ENCODE measurements at places on chromosomes 3 and 15.

DNA sequence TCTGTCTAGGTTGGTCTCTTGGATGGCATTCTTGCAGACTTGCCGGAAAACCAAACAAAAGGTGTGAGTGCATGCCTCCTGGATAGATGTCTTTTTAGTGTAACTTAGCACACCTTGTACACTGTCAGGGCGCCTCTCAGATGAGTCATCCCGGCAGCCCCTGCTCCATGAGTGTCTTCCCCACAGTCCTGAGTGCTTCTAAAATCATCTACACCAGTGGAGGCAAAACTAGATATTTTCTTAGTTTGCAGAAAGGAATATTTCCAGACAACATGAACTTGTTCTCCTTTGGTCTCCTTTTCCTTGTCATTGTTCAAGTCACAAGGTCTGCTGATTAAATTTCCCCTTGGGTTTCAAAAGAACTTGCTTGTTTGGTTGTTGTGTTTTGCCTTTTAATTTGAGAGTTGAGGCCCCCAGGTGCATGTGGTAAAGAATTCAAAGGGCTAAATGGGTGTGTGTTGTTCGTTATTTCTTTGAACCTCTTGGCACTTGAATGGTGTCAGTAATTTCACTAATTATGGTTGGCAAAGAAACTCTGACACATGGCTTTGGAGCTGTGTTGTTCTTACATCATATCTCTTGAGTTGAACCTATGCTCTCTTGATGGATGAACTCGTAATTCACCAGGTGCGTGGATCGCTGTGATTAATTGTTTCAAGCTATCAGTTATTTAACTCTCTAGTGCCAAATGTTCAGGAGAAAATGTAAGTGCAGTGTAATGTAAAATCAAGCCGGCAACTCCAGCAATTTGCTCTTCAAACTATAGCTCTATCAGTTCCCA, 98.2 kb downstream of the IGF1R start:
- DNase-seq, result no peak

- no peak for DNase-seq
These were observed 88.8 kb upstream of the CTDSPL start for GRCh38 chr3:37772773-37773354.

GRCh38 chr15:34124651-34125050, 22.8 kb downstream of the PGBD4 start:
- no peak for DNase-seq

- DNase-seq, result no peak
These were observed 252.3 kb upstream of the CHRM5 start for GRCh38 chr15:33716025-33716424.

DNA sequence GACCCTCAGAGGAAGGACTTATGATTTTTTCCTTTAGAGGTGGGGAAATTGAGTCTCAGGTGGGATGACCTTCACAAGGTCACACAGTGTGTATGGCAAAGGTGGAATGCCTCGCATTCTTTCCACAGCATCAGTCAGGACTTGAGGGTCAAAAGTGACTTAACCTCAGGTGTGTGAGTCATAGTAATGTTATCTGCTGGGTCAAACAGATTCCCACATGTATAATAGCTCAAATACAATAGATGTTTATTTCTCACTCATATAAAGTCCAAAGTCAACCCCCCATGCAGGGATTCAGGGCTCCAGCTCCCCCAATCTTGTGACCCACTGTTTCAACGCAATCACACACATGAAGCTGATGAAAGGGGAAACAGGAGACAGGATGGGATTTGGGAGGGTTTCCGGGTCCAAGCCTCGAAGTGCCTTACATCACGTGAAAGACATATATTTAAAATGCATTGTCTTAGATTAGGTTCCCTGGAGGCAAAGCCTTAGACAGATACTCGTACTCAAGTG, 34.0 kb upstream of the CCDC174 start:
- DNase-seq, result no peak

DNA sequence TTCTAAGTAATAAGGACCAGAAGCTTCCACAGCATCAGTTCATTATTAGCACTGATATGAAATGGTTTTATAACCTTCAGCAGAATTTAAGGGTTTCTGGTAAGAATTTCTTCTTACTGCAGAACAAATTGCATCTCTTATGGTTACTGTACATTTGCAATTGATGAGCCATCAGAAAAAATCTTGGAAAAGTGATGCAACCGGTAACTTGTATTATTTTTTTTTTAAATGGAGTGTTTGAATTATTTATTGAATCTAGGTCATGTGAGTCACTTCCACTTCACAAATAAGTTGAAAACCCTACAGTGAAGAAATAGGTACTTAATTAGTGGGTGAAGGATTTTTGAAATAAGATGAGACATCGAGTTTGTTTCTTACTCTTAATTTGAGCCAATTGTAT, 786.0 kb downstream of the TUSC7 start:
- no peak for DNase-seq

GRCh38 chr3:188255190-188255589, 101.2 kb downstream of the LPP start:
- DNase-seq, result no peak

- DNase-seq, result no peak
These were observed 30.2 kb downstream of the TKT start for GRCh38 chr3:53225651-53226050.

GRCh38 chr3:66297260-66297873, 76.6 kb downstream of the SLC25A26 start:
- DNase-seq, result no peak

GRCh38 chr3:7667774-7668173, 806.9 kb downstream of the GRM7 start:
- no peak for DNase-seq

GRCh38 chr3:143222505-143222904, 102.9 kb downstream of the CHST2 start:
- no peak for DNase-seq

DNA sequence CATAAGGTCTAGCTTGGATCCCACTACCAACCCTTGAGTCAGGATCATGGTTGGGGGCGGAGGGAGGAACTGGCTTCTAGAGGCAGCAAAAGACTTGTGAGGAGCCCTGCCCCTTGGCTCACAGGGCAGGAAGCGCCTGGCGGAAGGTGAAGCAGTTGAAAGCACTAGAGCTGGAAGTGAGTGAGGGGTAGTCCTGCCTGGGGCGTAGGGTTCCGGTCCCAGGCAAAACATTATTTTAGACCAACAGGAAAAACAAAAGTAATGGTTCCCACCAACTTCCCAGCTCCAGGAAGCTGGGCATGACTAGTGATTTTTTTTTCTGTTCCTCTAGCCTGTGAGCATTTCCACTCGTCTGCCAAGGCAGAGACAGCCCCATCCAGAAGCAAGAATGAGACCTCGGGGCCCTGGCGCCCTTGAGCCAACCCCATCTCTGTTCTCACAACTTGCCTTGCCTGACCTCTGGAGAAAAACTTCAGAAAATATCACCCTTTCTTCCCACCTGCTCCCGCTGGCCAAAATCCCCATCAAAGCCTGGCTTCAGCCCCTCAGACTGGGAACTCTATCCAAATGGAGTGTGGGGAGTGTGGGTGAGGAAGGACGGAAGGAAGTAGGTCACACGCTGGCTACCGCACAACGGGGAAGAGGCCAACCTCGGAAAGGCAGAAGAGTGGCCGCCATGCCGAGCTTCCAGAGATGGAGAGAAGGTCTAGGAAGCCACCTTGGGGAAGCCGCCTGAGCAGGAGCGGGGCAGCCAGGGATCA, 57.5 kb downstream of the RBPMS2 start:
- DNase-seq, result no peak

GRCh38 chr15:35080226-35080625, 4.9 kb downstream of the NANOGP8 start:
- no peak for DNase-seq

DNA sequence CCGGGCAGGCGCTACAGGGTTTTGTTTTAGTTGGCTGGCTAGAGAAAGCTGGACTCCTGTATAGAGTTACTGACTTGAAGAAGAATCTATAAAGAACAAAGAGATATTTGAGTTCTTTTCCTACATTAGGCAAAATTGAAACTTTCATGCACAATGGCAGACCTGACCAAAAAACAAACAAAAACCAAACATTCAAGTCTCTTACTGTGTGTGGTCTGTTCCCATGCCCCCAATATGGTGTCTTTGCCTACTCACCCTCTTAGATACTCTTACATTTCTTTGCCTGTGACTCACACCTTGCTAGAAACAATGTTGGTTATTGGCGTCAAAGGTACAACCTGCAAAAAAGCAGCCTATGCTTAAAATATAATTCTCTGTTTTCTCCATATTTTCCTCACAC, 109.5 kb upstream of the TMC3 start:
- no peak for DNase-seq

DNA sequence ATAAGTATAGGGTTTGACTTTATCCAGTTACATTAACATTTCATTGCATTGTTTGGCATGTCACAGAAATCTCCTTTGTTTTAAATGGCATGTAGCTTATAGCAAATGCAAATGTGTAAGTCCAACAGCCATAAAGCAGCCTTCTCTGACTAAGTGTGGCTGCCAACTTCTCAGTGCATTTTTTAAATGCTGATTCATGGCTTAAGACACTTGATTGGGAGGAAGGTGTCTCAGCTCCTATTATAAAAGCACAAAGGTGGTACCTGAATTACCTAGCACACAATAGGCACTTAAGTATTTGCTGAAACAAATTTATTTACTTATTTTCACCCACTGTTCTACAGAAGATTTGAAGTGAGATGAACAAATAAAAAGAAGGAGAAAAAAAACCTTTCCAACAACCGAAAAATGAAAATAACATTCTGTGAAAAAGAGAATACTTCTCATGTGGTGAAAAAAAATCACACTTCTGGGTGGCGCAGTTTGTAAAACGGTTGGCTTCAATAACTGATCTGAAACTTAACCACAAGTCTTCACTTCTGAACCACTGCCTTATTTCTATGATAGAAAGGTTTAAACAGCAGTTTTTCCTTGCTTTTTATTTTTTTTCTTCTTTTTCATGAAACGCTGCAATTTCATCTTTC, 105.5 kb upstream of the ICE2 start:
- DNase-seq, result no peak

- no peak for DNase-seq
These were observed 134.6 kb downstream of the PEAK1 start for GRCh38 chr15:77285057-77285997.

- DNase-seq, result no peak
These were observed 11.2 kb downstream of the SEC13 start for GRCh38 chr3:10309736-10310135.

DNA sequence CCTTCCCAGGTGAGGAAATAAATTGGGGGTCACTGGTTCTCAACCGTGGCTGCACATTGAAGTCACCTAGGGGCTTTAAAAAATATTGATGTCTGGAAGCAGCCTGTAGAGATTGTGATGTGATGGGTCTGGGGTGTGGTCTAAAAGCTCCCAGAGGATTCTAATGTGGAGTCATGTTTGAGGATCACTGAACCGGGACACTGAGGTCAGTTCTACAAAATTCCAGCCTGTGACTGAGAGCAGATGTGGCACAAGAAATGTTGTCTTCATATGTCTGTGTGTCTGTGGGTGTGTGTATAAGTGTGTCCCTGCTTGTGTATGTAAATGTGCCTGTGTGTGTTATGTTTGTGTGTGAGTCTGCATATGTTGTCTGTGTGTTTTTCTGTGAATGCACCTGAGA, 79.9 kb downstream of the TLE3 start:
- no peak for DNase-seq

- DNase-seq, result no peak
These were observed 34.3 kb downstream of the GOLIM4 start for GRCh38 chr3:168061332-168061996.

- no peak for DNase-seq
These were observed 223.7 kb downstream of the MAGI1 start for GRCh38 chr3:65814845-65815578.

GRCh38 chr3:127450331-127450730, 140.2 kb downstream of the TPRA1 start:
- no peak for DNase-seq

GRCh38 chr15:77643764-77644163, 11.1 kb upstream of the LINGO1 start:
- no peak for DNase-seq

GRCh38 chr15:50977162-50977561, 68.7 kb downstream of the AP4E1 start:
- no peak for DNase-seq

DNA sequence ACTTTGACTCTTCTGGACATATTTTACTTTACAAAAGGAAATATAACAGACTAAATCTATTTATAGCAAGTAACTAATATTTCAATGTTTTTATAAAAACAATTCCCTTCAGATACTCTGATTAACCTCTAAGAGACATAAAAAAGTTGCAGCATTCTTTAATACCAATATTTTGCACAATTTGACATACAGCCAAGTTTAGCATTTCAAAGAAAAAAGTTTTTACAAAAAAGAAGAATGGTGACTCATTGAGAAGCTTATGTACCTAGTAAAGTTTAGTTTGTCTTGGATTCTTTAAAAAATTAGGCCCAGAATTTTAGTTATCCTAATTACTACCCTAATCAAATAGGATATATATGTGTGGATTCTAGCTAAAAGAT, 17.6 kb downstream of the DAZL start:
- no peak for DNase-seq

DNA sequence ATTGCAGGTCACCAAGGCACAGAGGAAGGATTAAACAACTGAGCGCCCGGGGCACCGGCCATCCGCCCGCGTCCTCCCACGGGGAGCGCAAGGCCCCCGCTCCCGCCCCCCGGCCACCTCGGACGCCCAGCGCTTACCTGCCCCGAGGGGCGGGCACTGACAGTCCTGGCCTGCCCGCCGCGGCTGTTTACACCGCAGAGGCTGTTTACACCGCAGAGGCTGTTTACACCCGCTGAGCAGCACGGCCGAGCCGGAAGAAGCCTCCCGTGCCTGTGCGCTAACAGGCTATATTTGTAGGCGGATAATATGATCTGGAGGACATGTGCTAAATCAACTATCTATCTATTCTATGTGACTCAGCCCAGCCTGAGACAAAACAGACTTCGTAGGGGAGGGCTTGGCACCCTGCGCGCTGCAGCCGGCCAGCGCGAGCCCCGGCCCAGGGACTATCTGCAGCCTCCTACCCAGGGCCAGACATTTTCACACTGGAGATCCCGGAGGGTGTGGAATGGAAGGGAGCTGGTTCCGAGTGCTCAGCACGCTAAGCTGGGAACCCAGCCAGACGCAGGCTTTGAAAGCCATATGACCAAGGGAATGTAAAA, at the start of gene LRRC2:
TSS of gene LRRC2 (minus strand) at position 263 of the 602 bp plus-strand sequence. CDS start 14,711 bp downstream, outside the sequence.
- DNase-seq, result no peak

GRCh38 chr3:115254492-115255196, 107.6 kb upstream of the ZBTB20 start:
- no peak for DNase-seq

DNA sequence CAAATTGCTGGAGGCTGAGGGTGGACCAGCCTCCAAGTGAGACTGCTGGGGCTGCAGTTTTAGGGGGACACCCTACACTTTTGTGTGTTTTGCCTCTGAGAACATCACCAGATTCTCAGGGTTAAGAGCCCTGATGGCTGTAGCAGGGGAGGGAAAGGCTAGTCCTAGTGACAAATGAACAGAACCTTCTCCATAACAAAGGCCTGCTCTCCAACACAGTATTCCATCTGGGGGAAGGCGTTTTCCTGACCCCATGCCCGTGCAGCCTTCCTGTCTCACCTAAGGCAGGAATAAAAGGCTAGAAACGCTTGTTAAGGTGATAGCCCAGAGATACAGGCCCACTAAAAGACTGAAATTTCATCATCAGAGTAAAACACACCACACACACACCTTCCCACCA, 50.2 kb upstream of the NSMCE3 start:
- DNase-seq, result no peak
